ENCODE measurements at places on chromosomes 2 and 18.

DNA sequence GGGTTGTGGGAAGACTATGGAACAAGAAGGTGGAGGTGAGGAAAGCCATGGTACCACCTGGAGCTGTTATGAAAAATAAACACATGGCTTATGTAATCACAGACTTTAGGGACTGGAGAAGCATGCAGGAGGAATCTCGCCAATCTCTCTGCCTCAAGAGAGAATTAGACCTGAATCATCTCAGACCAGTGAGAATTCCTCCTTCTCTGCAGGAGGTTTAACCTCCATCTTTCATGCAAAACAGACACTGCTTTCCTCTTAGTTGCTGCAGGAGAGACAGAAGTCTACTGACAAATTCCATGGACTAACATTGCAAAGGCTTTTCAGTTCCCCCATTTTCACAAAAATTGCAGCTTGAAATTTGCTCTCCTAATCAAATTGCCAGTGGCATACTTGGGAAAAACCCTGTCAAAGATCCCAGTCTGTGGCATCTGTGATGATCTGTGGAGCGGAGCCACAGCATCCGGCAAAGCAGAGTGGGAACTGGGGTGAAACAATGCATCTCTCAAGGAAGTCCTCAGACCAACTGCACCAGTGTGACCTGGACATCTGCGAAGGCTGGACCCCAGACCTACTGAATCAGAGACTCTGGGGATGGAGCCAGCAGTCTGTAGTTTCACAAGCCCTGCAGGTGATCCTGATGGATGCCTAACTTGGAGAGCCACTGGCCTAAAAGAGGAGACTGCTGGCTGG lies 28.6 kb upstream of the NCKAP5 start:
- DNase-seq = no peak

GRCh38 chr18:64180617-64181016 lies 31.7 kb upstream of the LINC00305 start:
- DNase-seq = no peak

DNA sequence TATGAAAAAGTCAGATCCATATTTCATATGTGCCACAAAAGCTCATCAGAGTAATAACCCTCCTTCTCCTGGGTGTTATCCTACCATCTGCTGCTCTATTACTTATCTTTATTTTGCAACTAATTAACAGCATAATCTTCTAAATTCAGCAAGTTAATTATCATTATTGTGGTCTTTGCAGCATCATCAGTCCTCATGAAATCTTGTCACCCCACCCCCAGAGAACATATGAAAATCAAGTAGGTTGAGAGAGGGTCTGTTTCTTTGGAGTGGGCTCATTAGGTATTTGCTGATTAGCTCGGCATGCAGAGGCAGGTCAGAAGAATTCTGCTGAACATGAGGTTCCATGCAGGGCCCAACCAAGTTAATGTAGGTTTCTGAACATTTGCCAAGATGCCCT lies 64.8 kb downstream of the ATF2 start:
- DNase-seq = no peak

DNA sequence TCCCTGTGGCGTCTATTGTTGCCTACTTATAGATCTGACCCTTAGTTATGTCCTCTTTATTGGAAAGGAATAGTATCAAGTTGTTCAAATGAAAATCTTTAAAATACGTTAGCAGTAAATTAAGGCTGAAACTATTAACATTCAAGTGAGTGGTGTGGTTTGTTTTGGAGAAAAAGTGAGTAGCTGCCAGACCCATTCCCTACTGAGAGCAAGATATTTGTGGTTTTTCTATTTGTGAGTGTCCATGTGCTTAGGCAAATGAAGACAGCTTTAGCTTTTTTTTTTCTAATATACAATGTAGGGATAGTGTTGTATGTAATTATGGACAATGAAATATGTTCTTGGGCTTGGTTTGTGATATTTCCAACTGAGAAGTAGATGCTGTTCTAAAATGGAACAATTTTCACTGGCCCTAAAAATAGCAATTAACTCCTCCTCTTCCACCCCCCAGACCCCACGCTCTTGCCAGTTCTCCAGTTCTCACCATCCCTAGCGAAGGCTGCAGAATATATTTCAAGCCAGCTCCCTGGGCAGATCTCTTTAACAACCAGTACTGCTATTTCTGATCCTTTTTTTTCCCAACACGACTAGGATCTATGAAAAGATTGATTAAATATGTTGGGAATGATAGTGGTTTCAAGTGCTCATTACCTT lies 83.1 kb downstream of the CCDC85A start:
- no peak for DNase-seq

DNA sequence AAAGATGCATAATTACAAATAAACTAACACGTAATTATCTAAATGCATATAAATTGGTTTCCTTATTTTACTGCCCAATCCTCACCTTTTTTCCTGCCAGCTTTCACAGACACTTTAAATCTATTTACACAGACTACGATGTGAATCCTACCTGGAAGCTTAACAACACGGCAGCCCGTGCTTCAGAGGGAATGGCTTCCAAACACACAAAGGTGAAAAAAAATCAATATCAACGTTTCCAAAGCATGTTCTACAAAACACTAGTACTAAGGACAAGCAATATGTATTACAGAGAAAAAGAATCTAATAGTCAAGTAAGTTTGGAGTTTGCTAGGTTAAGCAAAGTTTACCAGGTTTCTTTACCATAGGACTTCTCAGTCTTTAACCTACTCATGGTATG lies 4.4 kb downstream of the MAP4K3 start:
- DNase-seq = no peak

DNA sequence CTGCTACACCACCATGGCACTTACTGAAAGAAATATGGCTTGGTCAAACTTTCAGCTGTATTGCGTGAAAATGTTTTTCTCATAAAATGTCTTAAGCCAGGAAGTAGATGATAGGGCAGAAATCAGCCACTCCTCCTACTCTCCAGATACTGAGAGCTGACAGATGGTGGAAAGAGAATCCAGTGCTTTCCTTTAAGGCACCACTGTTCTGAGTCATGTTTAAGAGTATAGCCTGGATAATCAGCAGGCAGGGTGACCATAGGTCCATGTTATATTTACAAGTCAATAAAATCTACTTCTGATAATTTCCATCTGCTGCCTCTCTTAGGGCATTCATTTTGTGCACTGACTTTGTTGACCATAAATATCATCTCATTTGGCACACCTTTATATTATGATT lies 21.9 kb downstream of the ARPC2 start:
- no peak for DNase-seq

DNA sequence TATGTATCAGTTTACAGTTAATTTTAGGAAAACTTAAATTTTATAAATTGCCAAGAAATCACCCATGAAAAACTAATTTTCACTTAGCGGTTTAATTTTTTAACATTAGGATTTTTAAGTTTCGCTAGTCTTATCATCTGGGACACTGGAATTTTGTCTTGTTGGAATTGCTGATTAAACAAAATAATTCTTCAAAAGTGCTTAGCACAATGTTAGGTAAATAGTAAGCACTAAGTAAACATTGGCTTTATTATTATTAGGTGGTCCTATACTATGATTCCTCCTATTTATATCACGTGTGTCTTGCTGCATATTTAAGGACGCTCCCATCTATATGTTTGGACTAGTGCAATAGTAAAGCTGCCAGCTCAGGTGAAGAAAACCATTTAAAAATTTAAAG lies 54.6 kb upstream of the MAP4K3 start:
- no peak for DNase-seq

GRCh38 chr2:119282996-119283511 lies 59.4 kb downstream of the STEAP3 start:
- peak; percentile 82 for DNase-seq

DNA sequence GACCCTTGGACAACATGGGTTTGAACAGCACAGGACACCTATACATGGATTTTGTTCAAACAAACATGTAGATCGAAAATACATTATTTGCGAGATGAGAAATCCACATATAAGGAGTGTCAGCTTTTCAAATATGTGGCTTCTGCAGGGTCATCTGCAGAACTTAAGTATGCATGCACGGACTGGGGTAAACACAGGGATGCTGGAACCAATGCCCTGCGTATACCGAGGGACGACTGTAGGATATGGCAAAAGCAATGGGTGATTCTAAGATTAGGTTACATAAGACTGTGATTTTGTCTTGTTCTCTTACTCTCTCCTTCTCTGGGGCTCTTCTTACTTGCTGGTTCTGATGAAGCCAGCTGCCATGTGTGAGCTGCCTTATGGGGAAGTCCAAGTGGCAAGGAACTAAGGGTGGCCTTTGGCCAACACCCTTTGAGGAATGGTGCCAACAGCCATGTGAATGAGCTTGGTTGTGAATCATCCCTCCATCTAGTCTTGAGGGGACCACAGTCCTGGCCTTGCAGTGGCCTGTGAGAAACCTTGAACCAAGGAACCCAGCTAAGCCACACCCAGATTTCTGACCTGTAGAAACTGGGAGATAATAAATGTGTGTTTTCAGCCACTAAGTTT lies 66.5 kb downstream of the EVA1A start:
- DNase-seq = no peak

GRCh38 chr2:19038071-19039015 lies 320.1 kb downstream of the OSR1 start:
- DNase-seq = no peak

- no peak for DNase-seq
These were observed 316.5 kb downstream of the SOX11 start for GRCh38 chr2:6008726-6009125.

GRCh38 chr2:109178968-109179367 lies 50.0 kb downstream of the SH3RF3 start:
- DNase-seq = no peak

- no peak for DNase-seq
These were observed 49.4 kb upstream of the MCFD2 start for GRCh38 chr2:46964835-46965560.

Data from dorsolateral prefrontal cortex (tissue), 122 donors.